ENCODE measurements at places on chromosomes 7 and 10.
A peak's percentile ranks its signal among the peaks of the same experiment; 100 is the strongest.

DNA sequence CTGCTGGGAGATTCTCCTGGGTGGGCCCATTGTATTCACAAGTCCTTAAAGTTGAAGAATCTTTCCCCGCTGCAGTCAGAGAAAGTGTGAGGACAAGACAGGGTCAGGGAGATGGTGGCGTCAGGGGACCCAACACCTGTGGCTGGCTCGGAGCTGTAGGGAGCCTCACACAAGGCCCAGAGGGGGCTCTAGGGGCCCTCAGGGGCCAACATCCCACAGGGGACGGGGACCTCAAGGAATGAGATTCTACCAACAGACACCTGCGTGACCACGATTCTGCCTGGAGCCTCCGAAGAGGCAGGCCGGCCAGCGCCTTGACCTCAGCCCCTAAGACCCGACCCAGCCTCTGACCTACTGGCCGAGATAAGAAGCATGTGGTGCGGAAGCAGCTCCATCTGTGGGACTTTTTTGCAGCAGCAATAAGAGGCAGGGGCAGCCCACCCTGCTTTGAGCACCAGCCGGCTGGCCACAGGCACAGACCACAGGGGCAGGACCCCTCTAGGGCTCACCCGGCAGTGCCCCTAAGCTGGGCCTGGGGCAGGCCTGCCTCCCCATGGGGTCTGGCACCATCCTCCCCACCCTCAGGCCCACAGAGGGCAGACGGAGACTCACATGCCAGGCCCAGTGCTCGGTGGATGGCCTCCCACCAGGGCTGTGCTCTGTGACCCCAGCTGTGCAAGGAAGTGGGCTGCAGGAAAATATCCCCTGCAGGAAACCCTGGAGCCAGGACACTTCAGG is 13.2 kb downstream of the RASGEF1A start:
- DNase-seq, result no peak

DNA sequence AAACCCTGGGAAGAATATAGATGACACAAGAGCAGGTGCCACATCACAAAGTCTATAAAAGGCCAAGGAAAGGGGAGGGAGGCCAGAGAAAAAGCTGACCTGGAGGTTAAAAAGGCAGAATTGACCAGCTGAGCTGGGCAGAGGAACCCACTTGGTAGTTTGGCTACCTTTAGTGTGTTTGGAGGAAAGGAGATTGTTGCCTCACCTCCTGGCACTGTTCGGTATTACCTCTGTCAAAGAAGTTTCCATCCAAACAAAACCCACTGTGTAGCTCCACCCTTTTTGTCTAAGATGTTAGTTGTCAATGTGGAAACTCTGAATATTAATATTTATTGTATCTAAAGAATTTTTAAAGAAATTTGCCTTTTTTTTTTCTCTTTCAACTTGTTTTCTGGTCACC is 23.4 kb downstream of the ENTPD7 start:
- peak; percentile 12 for DNase-seq

DNA sequence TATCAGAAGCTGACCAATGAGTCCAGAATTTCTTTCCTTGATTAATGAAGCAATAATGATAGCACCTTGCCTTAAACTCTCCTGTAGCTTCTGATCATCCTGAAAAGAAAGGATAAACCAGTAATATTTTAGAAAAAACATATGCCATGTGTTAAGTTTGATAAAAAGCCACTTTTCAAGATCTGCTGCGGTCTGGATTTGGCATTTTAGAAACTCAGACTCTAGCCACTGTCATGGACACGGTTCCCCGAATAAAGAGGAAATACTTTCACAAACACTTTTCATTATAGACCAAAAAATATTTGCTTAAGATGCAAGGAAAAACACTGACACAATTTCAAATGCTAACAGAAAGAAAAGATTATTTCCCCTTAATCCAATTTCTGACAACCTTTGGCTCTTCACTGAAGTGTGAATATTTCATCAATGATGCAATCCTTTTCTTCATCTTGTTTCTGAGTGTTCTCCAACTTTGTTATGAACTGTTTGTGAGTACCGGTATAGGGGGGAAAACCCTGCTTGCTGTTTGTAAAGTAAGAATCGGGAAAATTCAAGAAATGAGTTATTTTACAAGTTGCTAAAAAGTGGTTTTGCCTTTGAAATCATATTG is 329.5 kb downstream of the CRPPA start:
- DNase-seq, result no peak

- no peak for DNase-seq
Measured at GRCh38 chr10:113735913-113736312, 15.6 kb upstream of the PLEKHS1 start.

- DNase-seq, result peak; percentile 27
Measured at GRCh38 chr10:90148116-90148855, 446.9 kb downstream of the KIF20B start.

- no peak for DNase-seq
Measured at GRCh38 chr10:72124989-72125388, 36.6 kb upstream of the SPOCK2 start.

- no peak for DNase-seq
Measured at GRCh38 chr7:114930829-114931655, 9.1 kb downstream of the MDFIC start.

GRCh38 chr10:34995925-34996324 is 94.2 kb downstream of the CUL2 start:
- no peak for DNase-seq

- DNase-seq, result no peak
Measured at GRCh38 chr10:76244061-76244686, 812.8 kb downstream of the LRMDA start.

- DNase-seq, result no peak
Measured at GRCh38 chr7:72403458-72404076, 8.6 kb downstream of the CALN1 start.

DNA sequence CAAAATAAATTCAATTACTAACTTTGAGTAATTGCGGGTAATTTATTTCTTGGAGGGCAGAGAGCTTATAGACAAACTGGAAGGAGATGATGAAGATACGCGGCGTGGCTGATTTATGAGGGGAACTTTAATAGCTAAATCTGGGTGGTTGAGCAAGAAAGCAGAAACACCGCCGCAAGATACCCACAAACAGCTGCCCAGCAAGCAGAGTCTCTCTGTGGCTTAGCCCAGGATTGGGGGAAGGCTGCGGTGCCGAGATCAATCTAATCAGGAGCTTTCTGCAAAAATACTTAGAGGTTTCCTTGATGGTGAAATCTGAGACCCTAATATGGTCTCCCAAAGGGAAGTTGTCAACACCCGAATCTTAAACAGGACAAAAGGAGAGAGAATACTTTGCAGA is 94.9 kb upstream of the MGMT start:
- no peak for DNase-seq

DNA sequence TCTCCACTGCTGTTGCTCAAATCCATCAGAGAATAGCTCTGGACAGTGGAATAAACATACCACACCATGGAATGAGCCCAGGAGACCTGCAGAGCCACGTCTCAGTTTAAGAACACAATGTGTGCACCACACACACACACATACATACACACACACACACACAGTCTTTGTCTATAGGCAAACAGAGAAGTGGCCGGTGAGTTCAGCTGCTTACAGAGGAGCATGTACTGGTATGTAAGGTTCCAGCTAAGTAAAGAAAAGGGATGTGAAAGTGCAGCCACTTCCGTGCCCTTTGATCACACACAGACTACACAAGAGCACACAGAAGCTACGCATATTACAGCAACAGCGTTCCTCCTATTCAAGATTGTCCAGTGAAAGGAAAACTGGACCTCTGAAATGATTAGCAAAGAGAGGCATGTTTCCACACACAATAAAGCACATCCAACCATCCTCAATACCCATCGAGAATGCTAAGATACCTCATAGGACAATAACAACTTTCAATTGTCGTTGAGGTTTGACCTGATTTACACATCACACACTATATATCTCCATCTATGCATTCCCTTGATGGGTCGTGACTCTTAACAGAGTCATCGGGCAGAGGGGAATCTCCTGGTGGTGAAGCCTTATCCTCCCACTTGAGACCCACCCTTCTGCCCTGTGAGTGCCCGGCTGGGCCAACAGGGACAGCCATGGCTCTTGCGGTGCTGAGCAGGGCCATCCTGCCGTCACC is 23.6 kb downstream of the SLC35B4 start:
- no peak for DNase-seq

DNA sequence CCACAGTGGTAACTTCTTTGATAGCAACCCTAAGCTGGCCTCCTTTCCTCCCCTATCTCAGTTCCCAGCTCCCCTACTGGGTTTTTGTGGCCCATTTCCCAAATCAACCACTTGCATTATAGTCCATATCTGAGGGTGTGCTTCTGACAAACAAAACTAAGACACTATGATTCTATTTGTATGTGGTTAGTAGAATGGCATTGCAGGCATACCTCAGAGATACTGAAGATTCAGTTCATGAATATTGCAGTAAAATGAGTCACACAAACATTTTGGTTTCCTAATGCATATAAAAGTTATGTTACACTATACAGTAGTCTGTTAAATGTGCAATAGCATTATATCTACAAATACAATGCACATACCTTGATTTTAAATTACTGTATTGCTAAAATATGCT is 15.4 kb upstream of the TMEM243 start:
- no peak for DNase-seq

- DNase-seq, result peak; percentile 13
Measured at GRCh38 chr10:96642973-96643372, 56.2 kb upstream of the TM9SF3 start.

Measured in urothelium cell line (cell line).